Stimulated activated CD4-positive, alpha-beta T cell treated with anti-CD3 and anti-CD28 coated beads, Interleukin-12 subunit alpha, Interleukin-12 subunit beta, amount 100 ng/mL, for 4 hours (primary cell): ENCODE measurements at places on chromosomes 3 and 15.

DNA sequence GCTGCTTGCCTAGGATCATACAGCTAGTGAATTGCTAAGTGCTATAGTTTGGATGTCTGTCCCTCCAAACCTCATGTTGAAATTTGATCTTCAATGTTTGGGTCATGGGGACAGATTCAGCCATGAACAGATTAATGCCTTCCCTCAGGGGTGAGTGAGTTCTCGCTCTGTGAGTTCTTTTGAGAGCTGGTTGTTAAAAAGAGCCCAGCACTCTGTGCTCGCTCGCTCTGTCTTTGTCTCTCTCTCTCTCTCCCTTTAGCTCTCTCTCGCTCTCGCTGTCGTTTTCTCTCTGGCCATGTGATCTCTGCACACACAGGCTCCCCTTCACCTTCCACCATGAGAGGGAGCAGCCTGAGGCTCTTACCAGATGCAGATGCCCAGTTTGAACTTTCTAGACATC, 14.9 kb downstream of the TRH start:
- DNase-seq = no peak

- DNase-seq = no peak
These were observed 26.1 kb downstream of the GRK7 start for GRCh38 chr3:141789281-141789680.

GRCh38 chr15:79620112-79620857, 188.1 kb downstream of the MINAR1 start:
- DNase-seq = no peak

DNA sequence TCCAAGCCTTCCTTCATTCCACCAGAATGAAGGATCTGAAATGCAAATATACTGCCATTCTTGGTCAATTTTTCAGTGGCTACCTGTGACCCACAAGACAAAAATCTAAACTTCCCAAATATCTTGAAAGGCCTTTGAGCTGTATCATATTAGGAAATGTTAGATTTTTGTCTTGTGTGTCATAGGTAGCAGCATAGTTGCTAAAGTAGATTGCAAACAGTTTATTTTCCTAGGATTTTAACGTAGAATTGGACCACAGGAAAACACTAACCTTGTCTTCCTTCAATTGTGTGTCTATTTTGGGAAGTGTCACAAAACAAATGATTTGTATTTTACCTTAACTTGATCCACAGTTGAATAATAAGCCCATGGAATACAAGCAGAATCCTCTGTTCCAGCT, 42.4 kb downstream of the CP start:
- DNase-seq = no peak

DNA sequence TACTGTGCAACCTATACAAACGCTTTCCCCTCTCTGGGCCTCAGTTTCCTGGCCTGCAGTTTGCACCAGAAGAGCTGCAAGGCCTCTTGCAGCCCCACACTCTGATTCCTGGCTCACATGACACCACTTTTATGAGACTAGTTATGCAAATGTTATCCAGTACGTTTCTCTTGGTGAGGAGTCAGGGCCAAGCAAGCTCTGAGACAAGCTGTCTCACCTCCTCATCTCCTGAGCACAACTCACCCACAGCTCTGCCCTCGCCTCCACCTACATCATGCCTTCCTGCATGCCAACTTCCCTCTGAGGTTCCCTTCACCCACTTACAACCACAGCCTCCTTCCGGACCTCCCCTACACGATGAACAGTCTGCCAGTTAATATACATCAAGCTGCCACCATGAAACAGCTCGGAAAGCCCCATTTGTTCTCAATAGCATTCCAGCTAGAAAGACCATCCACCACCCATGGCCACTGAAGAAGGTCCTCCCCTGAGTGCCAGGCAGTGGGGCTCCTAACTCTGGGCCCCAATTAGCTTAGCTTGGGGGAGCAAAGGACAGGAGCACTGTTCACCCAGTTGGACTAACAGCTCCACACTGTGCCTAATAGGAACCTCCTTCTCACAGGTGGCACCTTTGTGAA, 25.0 kb downstream of the CRYGS start:
- peak; percentile 49 for DNase-seq

DNA sequence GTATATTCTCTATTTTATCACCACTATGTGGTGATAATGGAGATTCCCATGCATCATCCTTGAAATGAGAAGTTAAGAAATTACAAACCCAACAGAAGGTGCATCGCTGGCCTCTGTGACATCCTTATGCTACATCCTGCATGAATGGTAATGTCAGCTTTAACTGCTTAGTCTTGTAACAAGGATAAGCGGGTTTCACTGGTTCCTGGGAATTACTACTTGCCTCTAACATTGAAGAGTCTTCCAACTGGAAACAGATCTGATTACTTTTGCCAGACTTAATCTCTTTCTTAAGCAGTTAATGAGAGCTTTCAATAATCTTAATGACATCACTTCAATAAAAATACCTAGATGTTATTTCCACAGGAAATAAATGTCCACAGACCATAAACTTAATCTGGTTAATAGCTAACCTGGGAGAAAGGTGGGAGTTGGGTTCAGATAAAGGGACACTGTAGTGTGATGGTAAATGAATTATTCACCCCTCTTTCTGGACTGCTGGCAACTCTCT, 44.0 kb downstream of the FMN1 start:
- no peak for DNase-seq

GRCh38 chr3:52022323-52023100, 26.8 kb upstream of the RPL29 start:
- DNase-seq = no peak
